Chondrocyte (in vitro differentiated cells): ENCODE measurements at places on chromosomes 2 and 18. TPM values are rescaled to one million over a fixed set of nuclear protein-coding genes. Genes with fewer than 3 reads are reported as not detected.

Gene TCF4
- total RNA-seq: 36.8 to 91.8 TPM (median 46.6 TPM) in 3 replicates

- DNase-seq: no peak
Observed at GRCh38 chr2:5914811-5915611, 222.8 kb downstream of the SOX11 start.

DNA sequence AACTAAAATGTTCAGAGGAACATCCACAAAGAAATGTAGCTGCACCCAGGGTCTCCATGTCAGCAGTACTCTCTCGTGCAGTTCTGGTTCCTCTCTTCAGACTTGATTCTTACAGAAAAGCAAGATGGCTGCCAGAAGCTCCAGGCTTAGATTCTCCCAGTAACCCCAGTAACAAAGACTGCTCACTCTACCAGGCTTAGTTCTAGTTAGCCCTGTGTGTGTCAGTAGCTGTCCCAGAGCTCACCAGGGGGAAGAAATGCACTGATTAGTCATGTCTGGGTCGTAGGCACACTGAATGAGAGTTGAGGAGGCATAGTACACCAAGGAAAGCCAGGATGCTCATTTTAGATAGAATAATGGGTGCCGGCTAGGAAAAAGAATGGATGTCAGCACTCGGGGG lies 395.0 kb upstream of the NRP2 start:
- no peak for DNase-seq

GRCh38 chr2:44392338-44392943 lies 30.7 kb downstream of the CAMKMT start:
- DNase-seq: no peak

DNA sequence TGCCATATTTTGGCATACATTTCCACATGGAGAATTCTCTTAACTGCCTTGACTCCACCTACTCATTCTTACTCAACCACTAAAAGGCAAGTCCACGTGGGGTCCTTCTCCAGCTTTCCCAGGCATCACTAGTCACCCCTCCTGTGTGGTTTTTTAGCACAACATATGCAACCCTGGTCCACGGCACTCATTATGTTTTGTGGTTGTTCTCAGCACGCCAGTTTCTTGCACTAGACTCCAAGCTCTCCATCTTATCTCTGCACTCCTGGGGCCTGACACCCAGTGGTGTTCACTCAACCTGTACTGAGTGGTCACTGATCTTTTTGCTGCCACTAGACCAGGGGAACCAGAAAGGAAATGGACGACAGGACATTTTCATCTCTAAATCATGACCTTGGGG lies 18.0 kb downstream of the MARCHF4 start:
- no peak for DNase-seq

Gene RAX
- total RNA-seq: not detected in 3 replicates

GRCh38 chr2:98507891-98508708 lies 63.4 kb downstream of the INPP4A start:
- peak; percentile 68 for DNase-seq

- DNase-seq: no peak
Observed at GRCh38 chr2:118882693-118883336, 35.4 kb upstream of the EN1 start.

DNA sequence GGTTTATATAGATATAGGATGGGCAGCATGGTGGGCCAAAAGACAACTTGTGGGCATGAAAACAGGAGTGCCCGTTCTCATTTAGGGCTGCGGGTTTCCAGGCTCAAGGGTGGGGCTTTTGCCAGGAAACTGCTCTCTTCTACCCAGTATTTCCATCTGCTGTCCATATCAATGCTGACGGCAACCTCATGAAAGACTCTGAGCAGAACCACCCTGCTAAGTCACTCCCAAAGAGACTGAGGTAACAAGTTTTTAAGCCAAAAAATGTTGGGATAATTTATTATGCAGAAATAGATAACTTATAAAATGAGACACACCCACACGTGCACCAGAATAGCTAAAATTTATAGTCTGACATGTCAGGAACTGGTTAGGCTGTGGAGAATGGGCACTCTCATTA lies 36.1 kb upstream of the MPPE1 start:
- DNase-seq: no peak

Gene CABYR
- 8.1 to 11.5 TPM (median 9.8 TPM) in 3 replicates for total RNA-seq

DNA sequence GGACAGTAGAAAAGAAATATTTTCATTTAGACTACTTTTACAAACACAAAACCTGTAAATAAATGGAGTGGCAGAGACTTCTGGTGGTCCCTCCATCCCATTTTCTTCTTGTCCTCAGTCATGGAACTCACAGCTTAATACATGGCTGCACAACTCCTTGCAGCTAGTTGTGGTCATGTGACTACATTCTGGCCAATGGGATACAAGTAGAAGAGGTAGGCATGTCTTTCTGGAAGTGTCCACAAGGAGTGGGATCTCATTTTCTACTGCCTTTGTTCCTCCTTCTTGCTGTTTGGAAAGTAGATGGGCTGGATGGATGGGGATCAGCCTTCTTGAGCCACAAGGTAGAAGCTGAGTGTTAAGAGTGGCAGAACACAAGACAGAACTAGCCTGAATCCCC lies 555.8 kb downstream of the SATB2 start:
- DNase-seq: no peak

Gene TPRKB
- total RNA-seq: 13.6 to 20.5 TPM (median 14.2 TPM) in 3 replicates

- no peak for DNase-seq
Observed at GRCh38 chr2:67729474-67729873, 332.3 kb downstream of the ETAA1 start.

GRCh38 chr18:37361335-37362157 lies 204.1 kb downstream of the CELF4 start:
- DNase-seq: no peak

Gene GORASP2
- 117 to 126 TPM (median 125 TPM) in 3 replicates for total RNA-seq

- DNase-seq: no peak
Observed at GRCh38 chr2:150620855-150621254, 133.4 kb upstream of the RND3 start.

Gene PRSS56
- total RNA-seq: not detected in 3 replicates

DNA sequence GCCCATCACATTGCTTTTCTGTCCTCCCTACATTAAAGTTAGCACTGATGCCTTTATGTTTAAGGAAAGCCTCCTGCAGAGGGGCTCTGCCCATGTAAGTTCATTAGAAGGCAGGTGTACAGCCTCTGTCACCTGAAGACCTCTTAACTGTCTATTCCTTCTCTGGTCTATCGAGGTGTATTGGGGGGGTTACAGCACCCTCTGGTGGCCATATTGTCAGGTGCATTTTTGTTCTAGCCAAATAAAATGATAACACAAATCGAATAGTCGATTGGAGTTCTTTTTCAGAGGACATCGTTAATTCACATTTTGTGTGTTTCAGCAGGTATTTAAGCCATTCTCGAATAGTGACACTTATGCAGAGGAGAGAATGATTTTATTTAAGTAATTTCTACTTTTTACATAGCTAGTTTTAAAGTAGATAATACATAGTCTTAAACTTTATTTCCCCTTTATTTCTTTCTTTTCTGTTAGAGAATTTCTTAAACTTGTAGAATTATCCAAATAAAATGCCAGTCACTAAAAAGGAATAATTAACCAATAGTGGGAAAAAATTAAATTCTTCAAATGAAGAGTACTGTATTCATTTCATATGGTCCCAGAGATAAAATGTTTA lies 136.8 kb downstream of the NEDD4L start:
- DNase-seq: no peak

GRCh38 chr2:233692648-233693047 lies at the start of gene UGT1A6:
UGT1A6 (plus strand) TSS chr2:233692890; CDS start chr2:233693005, 115 bp downstream.
- DNase-seq: no peak

DNA sequence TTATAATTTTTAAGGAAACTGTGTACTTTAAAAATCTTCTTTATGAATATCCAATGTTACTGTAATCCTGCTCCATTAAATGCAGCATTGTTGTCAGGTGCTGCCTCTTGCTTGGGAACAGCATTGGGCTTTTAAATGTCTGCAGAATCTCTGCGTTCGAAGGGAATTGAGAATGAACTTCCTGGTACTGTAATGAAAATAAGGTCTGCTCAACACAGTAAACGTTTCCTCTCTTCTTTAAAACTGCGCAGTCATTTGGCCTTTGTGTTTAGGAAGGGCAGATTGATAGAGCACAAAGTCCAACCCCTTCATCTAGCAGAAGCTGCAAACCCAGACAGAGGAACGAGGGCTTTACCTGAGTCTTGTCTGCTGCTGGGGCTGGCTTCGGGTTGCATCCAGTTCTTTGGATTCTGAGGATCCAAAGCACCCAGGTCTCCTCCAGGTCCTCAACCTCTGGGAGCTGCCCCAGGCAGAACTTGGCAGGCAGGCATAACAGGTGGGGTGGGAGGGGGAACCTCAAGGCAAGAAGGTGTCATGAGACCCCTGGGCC lies 104.5 kb downstream of the UGGT1 start:
- DNase-seq: no peak

GRCh38 chr2:43136876-43137275 lies 89.5 kb downstream of the ZFP36L2 start:
- DNase-seq: peak; percentile 12

Gene SAG
- total RNA-seq: not detected in 3 replicates

- DNase-seq: no peak
Observed at GRCh38 chr2:48257456-48257855, 272.5 kb upstream of the STON1 start.

Gene ALPP
- not detected in 3 replicates for total RNA-seq

DNA sequence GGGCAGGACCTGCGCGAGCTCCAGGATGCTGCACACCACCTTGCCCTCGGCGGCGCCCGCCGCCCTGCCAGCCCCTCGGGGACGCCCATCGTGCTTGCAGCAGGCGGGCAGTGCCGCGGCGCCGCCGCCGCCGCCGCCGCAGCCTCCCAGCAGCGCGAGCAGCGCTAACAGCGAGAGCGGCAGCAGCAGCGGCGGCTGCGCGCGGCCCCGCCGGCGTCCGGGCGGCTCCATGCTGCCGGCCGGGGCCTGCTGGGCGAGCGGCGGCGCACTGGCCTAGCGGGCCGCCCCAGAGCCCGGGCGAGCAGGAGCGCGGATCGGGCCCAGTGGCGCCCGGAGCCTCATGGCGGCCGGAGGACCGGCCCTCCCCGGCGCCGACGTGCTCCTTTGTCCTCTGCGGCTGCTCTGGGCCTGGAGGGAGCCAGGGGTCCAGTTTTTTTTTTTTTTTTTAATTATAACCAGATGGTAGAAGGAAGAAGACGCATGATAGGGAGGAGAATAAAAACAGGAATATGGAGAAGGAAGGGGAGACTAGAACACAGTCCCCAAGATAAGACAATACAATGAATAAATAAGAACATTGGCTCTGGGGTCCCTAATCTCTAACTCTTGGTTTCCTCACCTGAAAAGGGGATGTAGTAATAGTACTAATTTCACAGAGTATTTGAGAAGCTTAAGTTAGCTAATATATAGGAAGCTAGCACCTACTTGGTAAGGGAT lies 17.1 kb upstream of the ANKRD62 start:
- no peak for DNase-seq

Gene SFT2D3
- 5.1 to 7.2 TPM (median 7.1 TPM) in 3 replicates for total RNA-seq

- no peak for DNase-seq
Observed at GRCh38 chr2:159961451-159961850, 101.0 kb downstream of the PLA2R1 start.

- no peak for DNase-seq
Observed at GRCh38 chr18:77634494-77634893, 384.8 kb downstream of the GALR1 start.

DNA sequence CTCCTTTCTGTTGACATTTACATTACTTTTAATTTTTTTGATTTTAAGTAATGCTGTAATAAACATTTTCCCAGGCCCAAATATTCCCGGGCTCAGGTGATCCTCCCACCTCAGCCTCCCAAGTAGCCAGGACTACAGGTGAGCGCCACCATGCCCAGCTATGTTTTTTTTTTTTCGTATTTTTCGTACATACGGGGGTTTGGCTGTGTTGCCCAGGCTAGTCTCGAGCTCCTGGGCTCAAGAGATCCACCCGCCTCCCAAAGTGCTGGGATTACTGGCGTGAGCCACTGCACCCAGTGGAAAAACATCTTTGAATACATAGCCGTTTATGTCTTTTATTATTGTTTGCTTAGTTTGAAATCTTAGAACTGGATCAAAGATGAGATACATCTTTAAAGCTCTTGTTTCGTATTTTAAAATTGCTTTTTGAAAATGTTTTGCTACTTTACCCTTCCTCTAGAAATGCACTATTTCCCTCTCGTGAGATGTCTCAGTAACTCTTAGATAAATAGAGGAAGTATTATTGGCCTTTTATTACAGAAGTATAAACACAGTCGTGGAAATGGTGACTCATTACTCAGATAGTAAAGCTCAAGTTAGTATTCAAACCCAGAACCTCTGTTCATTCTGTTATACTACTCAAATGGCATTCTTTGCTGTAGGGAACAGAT lies 2.4 kb downstream of the SMCHD1 start:
- DNase-seq: no peak

Gene UBXN2A
- 15.8 to 19.0 TPM (median 18.1 TPM) in 3 replicates for total RNA-seq

DNA sequence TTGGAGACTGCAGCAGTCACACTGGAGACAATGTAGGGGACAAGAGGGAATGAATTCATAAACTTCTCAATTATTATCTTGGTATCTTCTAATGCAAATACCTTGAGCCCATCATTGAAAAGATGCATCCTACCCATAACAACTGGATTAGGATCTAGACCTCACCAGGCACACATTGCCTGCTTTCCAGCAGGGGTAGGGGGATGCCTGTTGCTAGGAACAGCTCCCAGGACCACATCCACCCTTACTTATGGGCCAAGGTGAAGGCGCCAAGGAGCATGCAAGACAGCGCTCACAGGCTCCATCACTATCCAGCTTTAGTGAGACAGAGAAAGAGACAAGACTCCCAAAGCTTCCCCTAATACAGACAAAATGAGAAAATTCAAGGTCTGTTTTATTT lies 24.4 kb downstream of the KCTD1 start:
- DNase-seq: no peak

Gene ABHD1
- total RNA-seq: 0.30 to 0.44 TPM (median 0.31 TPM) in 3 replicates

DNA sequence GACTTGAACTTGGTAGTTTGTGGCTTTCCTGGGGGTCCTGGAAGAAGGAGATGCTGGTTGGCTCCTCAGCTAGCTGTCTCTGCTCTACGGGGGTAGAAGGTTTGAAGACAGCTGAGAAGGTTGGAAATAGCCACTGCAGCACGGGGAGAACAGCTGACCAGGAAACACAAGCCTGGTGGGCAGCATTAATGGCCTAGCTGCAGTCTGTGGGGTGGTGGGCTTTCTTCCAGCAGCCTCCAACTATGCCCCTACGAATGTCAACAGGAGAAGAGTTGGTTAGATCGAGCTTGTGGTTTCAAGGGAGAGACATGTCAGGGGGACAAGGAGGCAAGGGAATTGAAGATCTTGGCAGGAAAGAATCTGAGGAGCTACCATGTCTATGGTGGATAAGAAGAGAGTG lies 38.9 kb downstream of the PMAIP1 start:
- DNase-seq: no peak

- DNase-seq: no peak
Observed at GRCh38 chr2:529424-529823, 147.8 kb downstream of the TMEM18 start.

GRCh38 chr2:26185304-26185928 lies 12.5 kb downstream of the GAREM2 start:
- DNase-seq: no peak

Gene LRP2
- not detected in 3 replicates for total RNA-seq

Gene SPDYA
- total RNA-seq: 1.6 to 3.4 TPM (median 1.6 TPM) in 3 replicates

DNA sequence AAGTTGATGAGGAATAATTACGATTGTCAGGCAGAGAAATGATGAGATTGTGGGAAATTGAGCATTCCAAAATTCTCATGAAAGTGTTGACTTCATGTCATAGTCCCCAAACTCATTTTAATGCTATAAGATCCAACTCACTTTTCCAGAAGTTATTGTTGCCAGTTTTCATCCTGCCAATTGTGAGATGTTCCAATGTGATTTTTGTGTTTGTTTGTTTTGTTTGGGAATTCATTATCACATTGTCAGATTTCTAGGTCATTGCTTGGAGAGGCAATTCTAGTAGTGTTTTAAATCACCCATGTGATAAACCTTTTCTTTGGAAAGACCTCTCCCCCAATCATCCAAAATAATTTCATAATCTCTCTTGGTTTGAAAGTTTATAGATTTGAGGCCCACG lies 86.0 kb upstream of the ACVR2A start:
- DNase-seq: no peak

GRCh38 chr2:65545837-65546805 lies 113.7 kb upstream of the SPRED2 start:
- no peak for DNase-seq

Gene ACYP2
- total RNA-seq: 6.5 to 9.1 TPM (median 7.7 TPM) in 3 replicates
